Substantia nigra (tissue), 51 donors: ENCODE measurements at places on chromosomes 6 and 20.

DNA sequence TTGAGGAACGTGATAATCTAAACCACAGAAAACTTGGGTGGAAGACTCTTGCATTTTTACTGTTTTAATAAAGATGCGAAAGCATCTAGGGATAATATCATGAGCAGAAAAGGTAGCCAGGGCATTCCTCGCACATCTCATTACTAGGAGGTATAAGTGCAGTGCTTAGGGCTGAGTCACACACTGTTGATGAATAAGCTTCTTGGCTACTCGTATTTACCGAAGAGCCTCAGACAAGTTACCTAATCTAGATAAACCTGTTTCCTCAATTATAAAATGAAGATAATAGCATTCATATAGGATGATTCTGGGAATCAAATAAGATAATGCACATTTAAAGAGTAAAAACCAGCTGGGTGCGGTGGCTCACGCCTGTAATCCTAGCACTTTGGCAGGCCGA lies 780 bp upstream of the KIAA0319 start:
- DNase-seq = no peak

GRCh38 chr20:6611911-6612605 lies 155.4 kb upstream of the BMP2 start:
- DNase-seq = no peak

DNA sequence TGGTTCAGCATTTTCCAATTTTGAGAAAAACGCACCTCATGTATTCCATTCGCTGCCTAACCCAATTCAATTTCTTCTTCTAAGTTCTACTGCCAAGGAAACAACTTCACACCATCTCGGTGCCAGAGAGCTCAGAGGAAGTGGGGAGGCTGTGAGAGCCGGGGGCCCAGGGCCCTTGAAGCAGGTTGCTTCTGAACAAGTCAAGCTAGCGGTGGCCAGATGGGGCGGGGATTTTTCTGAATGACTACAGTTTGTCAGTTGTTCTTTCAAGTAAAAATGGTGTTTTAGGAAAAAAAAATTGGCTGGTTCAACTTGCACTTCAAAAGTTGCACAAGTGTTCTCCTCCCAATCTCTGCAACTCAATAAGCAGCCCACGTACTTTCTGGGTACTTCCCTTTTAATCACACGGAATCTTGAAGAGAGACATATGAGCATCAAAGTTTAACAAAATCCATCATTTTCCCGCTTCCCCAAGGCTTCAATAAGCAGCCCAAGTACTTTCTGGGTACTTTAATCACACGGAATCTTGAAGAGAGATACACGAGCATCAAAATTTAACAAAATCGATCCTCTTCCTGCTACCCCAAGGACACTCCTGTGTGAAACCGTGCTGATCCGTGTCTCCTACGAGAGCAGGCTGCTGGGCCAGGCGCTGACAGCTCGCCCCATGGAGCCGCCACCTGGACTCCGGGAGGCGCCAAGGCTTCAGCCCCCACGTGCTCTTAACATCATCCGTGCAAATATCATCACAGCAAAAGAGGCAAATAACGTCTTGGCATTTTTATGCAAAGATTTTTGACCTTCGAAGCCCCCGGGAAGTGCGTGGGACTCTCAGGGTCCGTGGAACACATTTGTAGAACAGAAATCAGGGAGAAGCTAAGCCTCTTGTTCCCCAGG lies 186.7 kb upstream of the PDE10A start:
- DNase-seq = no peak

GRCh38 chr20:62219992-62220665 lies at the start of gene HRH3:
Gene HRH3 (minus strand): TSS chr20:62220278. CDS start chr20:62219970, 308 bp downstream.
- peak; percentile 2 for DNase-seq

DNA sequence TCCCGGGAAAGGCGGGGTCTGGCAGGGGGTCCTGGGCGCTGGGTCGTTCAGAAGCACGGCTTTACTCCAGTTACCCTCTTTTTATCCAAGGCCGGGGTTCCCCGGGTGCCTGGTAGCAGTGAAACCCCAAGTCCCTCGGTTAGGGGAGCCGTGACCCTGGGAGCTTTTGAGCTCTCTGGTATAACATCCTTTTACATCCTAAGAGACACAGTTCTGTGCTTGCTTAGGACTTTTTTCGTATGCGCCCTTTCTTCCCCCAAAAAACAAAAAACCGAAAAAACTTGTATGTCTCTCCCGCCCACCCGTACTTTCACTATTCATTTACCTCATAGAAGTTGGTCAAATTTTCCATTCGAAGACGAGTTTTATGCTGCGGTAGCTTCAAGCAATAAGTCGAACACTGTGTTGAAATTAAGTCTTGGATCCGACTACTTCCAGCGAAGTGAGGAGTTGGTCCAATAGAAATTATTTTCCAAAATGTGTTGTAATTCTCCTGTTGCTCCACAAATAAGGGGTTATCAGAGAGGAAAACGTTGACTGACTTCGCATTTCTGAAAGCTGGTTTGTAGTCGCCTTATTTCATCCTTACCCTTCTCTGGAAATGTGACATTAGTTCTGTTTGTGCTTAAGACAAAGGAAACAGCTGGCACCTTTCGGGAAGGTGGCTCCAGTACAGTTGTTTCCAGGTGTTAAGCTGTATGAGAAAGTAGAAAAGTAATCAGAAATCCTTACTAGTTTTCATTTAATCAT lies 816 bp upstream of the MAN1A1 start:
- DNase-seq = no peak

DNA sequence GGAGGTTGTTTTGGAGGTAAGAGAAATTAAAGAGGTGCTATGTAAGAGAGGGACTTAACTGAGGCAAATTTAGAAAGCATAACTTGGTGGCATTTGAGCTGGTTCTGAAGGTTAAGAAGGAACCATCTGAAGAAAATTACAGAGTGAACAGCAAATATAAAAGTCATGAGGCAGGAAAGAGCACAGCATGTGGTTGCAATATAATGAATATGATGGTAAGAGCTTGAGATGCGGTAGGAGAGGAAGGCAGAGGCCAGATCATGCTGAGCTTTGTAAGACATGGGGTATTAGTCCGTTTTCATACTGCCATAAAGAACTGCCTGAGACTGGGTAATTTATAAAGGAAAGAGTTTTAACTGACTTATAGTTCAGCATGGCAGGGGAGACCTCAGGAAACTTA lies 279.1 kb downstream of the UTRN start:
- DNase-seq = no peak

GRCh38 chr6:158665332-158665731 lies 15.5 kb downstream of the SYTL3 start:
- DNase-seq = no peak

DNA sequence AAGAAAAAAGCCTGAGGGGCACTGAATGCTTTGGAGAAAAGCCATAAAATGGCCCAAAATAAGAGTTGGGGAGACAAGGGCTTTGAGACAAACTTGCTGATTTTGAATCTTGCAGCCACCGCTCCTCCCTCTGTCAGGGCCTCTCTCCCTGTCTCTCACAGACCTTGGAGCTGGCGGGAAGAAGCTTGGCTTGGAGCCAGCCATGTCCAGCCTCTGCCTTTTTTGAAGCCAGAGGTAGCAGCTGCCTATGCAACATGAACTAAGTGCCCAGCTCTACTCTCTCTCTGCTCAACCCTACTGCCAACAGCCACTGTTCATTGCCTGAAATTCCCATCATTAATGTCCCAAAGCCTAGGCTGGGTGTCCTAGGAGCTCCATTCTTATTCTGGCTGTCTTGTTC lies 63.7 kb upstream of the CTNNBL1 start:
- no peak for DNase-seq

DNA sequence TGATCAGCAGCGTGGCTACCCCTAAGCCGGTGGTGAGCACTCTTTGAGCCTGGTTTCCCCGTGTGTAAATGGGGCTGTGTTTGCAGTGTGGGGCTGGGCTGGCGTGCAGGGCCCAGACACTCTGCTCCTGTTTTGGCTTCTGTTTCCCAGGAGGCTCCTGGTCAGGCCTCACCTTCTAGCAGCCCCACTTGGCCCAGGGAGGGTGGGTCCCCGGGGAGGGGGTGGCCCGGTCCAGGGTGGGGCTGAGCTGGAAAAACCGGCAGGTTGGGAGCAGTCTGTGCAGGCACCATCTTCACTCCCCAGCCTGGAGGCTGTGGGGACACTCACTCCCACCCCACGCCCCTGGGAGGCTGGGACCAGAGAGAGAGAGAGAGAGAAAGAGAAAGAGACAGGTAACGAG lies 25.3 kb downstream of the CEBPB start:
- no peak for DNase-seq

DNA sequence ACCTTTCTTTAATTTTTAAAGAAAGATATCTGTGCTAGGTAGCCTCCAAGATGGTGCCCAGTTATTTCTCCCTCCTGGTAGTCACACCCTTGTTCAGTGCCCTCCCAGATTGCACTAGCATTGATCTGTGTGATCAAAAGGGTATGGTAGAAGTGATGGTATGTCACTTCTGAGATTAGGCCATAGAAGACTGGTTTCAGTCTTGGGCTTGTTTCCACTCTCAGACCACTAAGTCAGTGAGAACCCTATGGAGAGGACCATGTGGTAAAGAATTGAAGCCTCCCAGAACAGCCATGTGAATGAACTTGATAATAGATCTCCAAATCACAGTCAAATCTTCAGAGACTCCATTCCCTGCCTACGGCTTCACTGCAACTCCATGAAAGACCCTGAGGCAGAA lies 57.3 kb downstream of the THEMIS start:
- DNase-seq = no peak

GRCh38 chr6:134080171-134080795 lies 27.9 kb upstream of the SLC2A12 start:
- no peak for DNase-seq

GRCh38 chr6:128863983-128864382 lies 19.0 kb upstream of the LAMA2 start:
- no peak for DNase-seq

- DNase-seq = no peak
These were observed 363.9 kb downstream of the KIF16B start for GRCh38 chr20:16209357-16209756.

GRCh38 chr6:70079241-70079640 lies 212.9 kb downstream of the COL19A1 start:
- DNase-seq = no peak

DNA sequence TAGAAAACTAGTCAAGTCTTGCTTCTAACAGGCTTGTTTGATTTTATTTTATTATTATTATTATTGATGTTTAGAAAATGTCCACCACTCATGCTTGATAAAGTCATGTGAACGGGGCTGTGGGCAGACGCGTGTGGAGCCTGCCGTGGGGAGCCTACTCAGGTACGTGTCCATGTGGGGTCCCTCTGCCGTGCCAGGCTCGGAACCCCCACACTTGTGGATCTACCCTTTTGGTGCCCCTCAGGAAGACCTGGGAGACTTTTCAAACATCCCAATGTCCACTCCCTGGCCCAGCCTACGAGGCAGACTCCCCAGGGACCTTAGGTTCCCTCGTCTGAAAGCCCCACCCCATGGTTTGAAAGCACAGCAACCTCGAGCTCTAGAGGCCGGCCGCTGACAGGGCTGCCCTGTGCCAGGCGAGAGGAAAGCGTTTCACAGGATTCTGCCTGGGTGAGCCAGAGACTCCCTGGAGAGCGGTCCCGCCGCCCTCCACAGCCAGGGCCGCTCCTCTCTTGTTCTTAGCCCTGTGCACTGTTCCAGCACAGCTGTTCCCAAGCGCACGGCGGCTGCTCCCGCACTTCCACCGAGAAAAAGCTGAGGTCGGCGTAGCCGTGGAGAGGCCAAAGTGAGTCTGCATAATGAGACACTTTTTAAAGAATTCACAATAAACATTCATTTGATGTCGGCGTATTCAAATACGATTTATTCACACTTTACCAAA lies 249.7 kb downstream of the TTLL2 start:
- DNase-seq = no peak

- DNase-seq = no peak
These were observed 172.2 kb downstream of the ARID1B start for GRCh38 chr6:156949376-156949775.

DNA sequence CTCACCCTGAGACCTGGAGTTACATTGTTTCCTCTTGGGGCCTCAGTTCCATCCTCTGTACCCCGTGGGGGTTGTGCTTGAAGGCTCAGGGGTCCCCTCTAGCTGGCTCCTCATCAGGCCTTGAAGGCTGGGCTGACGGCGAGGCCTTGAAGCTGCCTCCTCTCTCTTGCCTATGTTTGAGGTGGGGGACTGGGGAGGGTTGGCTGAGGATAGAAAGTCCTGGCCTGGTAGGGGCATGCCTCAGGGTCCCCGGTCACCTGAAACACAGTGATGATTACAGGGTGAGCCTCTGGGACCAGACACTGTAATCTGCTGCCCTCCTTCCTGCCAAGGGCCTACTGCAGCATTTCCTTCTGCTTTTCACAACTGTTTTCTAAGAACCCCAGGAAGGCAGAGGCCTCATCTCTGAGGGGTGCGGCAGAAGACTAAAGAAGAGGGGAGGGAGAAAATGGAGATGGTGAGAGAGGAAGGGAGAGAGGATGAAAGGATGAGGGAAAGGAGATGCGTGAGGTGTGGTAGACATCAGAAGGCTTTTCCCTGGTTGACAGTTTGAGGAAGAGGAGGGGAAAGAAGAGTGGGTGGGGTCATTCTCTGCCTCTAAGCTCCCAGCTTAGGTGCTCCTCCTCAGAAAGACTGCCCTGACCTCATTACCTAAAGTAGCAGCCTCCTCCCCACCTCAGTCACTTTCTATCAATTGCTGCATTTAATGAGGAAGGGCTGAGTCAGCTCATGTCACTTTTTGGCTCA lies 29.7 kb downstream of the VEGFA start:
- no peak for DNase-seq

GRCh38 chr6:10809098-10809497 lies 29.2 kb downstream of the MAK start:
- DNase-seq = no peak

GRCh38 chr6:130598021-130598989 lies 228.9 kb upstream of the SMLR1 start:
- no peak for DNase-seq

GRCh38 chr20:4563534-4563933 lies 158.2 kb upstream of the PRND start:
- no peak for DNase-seq

- no peak for DNase-seq
These were observed 1.2 kb upstream of the ZNF76 start for GRCh38 chr6:35258336-35258735.

GRCh38 chr6:149565527-149566409 lies at the start of gene GINM1:
Gene GINM1 (plus strand): TSS chr6:149566375. CDS start chr6:149566415, 40 bp downstream.
- peak; percentile 92 for DNase-seq

GRCh38 chr20:36538026-36538722 lies 3.1 kb upstream of the MYL9 start:
- DNase-seq = no peak

DNA sequence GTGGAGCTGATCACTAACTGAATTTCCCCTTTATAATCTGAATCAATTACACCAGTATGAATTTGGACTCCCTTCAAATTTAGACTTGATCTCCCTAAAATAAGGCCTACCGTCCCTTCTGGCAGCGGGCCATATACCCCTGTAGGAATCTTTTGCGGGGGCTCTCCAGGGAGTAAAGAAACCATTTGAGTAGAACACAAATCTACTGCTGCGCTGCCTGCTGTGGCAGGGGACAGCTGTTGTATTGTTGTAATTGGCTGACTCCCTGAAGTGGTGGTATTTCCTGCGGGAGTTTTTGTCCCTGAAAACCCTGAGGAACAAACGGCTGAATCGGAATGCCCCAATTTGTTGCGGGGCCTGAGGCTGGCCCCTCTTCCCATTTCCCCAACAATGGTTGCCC lies 16.0 kb upstream of the PTCRA start:
- DNase-seq = no peak

- no peak for DNase-seq
These were observed 402.9 kb upstream of the MAP3K7 start for GRCh38 chr6:90989763-90990162.

- DNase-seq = no peak
These were observed 46.8 kb upstream of the FAM83C start for GRCh38 chr20:35339007-35339406.
